ENCODE measurements at places on chromosomes 2 and 18. TPM values are rescaled to one million over a fixed set of nuclear protein-coding genes. Genes with fewer than 3 reads are reported as not detected.

DNA sequence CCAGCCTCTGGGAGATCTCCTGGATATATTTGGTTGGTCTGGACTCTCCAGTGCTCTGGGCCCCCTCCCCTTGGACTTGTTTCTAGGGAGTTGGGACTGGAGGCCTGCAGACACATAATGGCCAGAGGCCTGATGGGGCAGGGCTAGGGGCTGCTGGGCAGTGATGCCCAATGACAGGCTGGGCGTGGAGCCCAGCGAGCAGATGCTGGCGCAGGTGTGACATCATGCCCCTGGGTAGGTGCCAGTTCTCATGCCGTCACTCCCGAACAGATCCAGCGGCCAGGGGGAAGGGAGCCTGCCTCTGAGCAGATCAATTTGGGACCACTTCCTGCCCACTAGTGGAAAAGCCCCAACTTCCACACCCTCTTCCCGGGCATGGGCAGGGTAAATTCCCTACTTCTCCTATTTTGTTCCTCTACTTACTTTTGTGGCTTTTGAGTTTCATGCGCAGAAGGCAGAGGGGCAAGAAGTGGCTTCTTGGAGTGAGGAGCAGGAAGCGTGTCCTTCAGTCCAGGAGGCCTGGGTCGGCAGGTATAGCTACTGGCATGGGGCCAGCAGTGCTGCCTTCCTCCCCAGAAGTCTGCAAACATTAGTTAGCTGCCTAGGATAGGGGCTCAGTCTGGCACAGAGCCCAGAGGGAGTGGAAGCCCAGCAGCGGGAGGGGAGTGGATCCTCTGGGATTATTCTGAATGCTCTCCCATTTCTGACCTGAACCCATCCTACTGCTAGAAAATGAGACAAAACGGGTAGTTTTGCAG, 6.1 kb downstream of the MPV17 start:
- DNase-seq, result no peak

The PCARE gene
- not detected for total RNA-seq

The CD8B2 gene
- 0.62 TPM for total RNA-seq

DNA sequence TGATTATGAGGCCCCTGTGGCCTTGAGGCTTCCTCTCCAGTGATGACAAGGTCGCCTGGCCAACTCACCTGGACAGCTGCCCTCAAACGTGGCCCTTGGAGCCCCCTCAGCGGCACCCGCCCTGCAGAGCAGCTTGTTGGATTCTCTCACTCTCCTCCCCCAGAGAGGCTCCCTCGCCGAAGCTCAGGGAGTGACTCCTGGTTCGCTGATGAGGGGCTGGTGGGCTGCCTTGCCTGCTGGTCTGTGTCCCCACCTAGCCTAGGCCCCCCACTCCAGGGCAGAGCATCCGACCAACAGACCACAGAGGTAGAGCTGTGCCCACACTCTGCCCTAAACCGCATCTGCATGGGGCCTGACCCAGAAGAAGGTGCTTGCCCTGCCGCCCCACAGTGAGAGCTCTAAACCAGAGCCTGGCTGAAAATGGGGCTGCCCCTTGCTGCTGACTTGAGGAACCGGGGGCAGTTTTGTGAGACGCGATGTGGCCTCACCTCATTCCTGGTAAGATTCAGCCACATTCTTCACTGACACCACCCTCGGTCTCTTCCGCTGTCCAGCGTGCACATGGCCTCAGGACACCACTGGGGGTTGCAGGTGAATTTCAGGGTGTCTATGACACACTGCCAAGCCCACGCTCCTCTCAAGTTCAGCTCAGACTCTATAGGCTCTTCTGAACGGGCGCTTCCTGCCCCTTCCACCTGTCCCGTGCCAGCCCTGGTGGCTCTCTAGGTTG, 131.6 kb downstream of the CABLES1 start:
- no peak for DNase-seq

- DNase-seq, result no peak
These were observed 115.2 kb downstream of the RNF144A start for GRCh38 chr2:7032371-7032770.

GRCh38 chr18:35201256-35201931, 39.4 kb upstream of the ZNF397 start:
- DNase-seq, result no peak

DNA sequence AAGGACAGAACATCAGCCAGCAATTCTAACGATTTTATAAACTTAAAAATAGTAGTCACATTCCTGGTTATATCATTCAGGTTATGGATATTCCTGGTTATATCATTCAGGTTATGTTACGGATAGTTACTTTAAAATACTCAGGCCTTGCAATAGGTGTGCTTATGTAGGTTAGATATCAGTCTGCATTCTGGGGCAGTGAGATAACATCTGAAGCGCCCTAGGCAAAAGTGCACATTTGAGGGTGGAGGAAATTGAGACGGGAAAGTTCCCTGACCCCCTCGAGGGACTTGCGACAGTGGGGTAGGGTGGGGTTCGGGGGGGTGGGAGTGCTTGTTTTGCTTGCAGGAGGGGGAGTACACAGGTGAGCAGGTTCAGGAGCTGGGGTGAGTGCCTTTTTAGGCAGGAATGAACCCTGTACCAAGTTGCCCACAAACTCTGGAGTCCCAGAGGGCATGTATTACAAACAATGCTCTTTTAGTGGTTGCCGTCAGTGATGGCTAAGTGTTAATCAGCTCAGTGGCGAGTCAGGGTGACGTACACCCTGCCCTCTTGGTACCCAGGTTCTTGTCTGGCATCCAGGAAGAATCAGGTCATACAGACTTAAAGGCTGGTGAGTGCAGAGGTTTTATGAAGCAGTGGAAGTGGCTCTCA, 31.8 kb downstream of the CREG2 start:
- no peak for DNase-seq

- no peak for DNase-seq
These were observed 939.5 kb upstream of the FANCL start for GRCh38 chr2:59180621-59181020.

- DNase-seq, result no peak
These were observed 144.0 kb downstream of the DDX1 start for GRCh38 chr2:15735484-15736326.

The DAPL1 gene
- total RNA-seq, result not detected

All from activated T-cell treated with anti-CD3 and anti-CD28 coated beads, Interleukin-2, amount 50 U/mL, for 72 hours (primary cell).